ENCODE measurements at places on chromosomes 3 and 15. TPM values are rescaled to one million over a fixed set of nuclear protein-coding genes. Genes with fewer than 3 reads are reported as not detected.

The COPG1 gene
- 271 TPM for total RNA-seq

The ERICH6 gene
- total RNA-seq = not detected

The KNSTRN gene
- total RNA-seq = 118 TPM

The ULK4 gene
- total RNA-seq = 12.0 TPM

The FOXB1 gene
- not detected for total RNA-seq
